ENCODE measurements at places on chromosomes 5 and 9. TPM values are rescaled to one million over a fixed set of nuclear protein-coding genes. Genes with fewer than 3 reads are reported as not detected.

- DNase-seq: no peak
Observed at GRCh38 chr5:157862183-157862851, 3.4 kb upstream of the CLINT1 start.

DNA sequence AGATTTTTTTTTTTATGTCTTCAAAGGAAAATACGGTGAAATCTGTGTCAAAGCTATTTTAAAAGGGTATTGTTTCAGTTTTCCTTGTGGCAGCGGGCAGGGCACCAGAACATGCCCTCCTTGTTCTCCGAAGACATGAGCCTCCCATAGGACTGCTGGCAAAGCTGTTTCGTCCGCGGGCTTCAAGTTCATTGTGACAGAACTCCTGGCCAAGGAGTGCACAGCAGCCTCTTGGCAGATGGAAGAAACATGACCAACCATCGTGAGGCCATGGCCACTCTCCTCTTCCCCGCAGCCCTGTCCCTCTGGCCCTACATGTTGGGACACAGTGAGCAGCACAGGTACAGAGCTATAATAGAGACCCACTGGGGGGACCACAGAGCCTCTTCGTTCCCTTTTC is 99.5 kb downstream of the AOPEP start:
- no peak for DNase-seq

DNA sequence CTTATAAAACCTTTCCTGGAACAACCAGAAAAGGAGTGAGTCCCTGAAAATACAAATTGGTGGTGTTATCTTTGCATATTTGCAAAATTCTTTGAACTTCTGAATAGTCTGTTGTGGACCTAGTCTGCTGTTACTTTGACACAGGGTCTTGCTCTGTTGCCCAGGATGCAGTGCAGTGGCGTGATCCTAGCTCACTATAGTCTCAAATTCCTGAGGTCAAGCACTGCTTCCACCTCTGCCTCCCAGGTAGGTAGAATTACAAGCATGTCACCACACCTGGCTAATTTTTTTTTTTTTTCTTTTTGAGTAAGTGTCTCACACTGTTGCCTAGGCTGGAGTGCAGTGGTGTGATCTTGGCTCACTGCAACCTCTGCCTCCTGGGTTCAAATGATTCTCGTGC is 43.7 kb upstream of the SPRY4 start:
- no peak for DNase-seq

DNA sequence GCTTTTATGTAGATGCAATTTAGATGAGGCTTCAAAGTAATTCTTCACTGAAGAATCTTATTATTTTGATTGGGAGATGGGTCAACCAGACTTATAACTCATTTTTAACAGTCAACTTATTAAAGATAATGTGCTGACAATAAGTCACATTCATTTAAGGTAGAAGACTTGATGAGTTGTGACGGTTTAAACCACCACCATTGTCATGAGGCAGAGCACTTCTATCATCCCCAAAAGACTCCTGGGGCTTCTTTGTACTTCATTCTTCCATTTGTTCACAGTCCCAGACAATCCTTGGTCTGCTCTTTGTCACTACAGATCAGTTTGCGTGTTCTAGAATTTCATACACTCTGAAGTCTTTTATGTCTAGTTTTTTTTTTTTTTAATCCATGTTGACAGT is 346.1 kb downstream of the RASEF start:
- no peak for DNase-seq

DNA sequence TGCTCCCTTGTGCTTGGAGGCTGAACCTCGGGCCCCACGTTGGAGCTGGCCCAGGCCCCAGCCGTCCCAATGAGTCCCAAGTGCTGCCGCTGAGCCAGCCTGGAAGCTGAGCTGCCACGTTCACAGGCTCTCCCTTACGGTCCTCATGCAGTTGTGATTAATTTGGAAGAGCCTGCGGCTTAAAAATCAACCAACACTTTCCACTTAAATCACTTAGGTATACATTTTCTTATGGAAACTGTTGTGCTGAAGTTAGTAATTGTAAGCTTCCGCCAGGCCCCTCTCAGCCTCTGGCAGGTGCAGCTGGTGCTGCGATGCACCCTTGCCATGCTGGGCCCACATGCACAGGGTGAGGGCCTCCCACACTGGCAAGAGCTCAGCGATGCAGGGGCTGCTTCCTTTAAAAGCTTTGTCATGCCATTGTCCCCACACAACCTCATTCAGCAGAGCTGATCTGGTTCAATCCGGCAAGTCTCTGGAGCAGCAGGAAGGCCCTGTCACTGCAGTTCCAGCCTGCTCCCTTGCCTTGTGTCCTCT is 61.0 kb downstream of the IPPK start:
- no peak for DNase-seq

- no peak for DNase-seq
Observed at GRCh38 chr9:38347946-38348345, 44.6 kb upstream of the ALDH1B1 start.

GRCh38 chr5:4665911-4666310 is 474.2 kb upstream of the ADAMTS16 start:
- no peak for DNase-seq

GRCh38 chr9:136488247-136489214 is 5.7 kb upstream of the SEC16A start:
- DNase-seq: peak; percentile 89

Gene FAM151B
- 3.4 TPM for total RNA-seq

Gene FOCAD
- total RNA-seq: 25.5 TPM

Gene UCK1
- total RNA-seq: 27.9 TPM
